ENCODE measurements at places on chromosomes 11 and 22. TPM values are rescaled to one million over a fixed set of nuclear protein-coding genes. Genes with fewer than 3 reads are reported as not detected.

- no peak for DNase-seq
These were observed 23.1 kb downstream of the DDIAS start for GRCh38 chr11:82924522-82925224.

The MMP27 gene
- 0.47 TPM for total RNA-seq

DNA sequence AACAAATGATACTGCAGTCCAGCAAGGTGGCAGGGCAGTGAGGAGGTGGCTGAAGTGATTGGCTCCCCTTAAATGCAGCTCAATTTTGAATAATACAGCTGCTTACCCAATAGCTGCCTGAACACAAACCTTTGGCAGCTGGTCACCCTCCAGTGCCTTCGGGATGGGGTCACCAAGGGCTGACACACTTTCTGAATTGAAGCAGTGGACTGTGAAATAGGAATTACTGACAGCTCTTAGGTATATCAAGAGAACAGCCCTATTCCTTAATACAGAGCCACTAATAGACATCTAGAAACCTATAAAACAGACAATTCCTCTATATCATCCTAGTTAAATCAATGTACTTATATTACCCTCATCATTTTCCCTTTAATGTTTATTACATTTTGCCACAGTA, 474.2 kb upstream of the KIRREL3 start:
- no peak for DNase-seq

DNA sequence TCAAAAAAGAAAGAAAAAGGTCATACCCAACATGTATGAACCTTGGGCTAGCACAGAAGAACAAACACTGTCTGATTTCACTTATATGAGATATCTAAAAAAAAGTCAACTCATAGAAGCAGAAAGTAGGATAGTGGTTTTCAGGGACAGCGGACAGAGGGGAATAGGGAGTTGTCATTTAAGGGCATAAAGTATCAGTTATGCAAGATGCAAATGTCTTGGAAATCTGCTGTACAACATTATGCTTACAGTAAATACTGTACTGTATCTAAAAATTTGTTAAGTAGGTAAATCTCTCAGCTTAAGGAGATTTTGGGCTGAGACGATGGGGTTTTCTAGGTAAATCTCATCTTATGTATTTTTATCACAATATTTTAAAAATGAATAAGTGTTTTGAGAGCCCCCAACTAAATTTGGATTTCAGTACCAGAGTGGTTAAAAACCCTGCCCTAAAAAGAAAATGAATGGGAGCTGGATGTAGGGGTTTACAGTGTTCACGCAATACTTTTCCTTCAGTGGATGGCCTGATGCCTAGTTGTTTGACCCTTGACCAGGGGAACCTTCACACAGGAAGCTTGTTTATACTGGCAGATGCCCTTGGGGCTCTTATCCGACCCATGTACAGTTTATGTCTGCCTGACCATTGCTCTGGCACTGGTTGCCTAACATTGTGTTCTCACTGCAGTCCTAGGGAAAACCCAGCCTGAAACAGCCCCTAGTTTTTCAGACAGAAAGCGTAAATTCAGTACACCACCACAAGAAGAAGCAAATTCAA, 34.8 kb downstream of the SLC22A9 start:
- DNase-seq, result no peak

DNA sequence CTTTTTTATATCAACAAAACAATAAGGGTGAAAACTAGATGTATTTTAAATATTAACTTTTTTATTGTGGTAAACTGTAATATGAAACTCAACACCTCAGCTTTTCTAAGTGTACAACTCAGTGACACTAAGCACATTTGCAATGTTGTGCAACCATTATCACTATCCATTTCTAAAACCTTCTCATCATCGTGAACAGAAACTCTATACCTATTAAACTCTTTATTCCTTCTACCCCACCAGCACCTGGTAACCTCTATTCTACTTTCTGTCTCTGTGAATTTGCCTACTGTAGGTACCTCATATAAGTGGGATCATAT, 9.4 kb downstream of the HORMAD2 start:
- DNase-seq, result no peak

- no peak for DNase-seq
These were observed 3.8 kb downstream of the TOP3B start for GRCh38 chr22:21978564-21979386.

- DNase-seq, result peak; percentile 57
These were observed 1.7 kb downstream of the QSER1 start for GRCh38 chr11:32894149-32894827.

- DNase-seq, result no peak
These were observed 1172.8 kb upstream of the TENM4 start for GRCh38 chr11:80613655-80614054.

The C22orf42 gene
- not detected for total RNA-seq

The MISFA gene
- total RNA-seq, result 1.8 TPM

The CHADL gene
- total RNA-seq, result 2.6 TPM

The MB gene
- 12.8 TPM for total RNA-seq

DNA sequence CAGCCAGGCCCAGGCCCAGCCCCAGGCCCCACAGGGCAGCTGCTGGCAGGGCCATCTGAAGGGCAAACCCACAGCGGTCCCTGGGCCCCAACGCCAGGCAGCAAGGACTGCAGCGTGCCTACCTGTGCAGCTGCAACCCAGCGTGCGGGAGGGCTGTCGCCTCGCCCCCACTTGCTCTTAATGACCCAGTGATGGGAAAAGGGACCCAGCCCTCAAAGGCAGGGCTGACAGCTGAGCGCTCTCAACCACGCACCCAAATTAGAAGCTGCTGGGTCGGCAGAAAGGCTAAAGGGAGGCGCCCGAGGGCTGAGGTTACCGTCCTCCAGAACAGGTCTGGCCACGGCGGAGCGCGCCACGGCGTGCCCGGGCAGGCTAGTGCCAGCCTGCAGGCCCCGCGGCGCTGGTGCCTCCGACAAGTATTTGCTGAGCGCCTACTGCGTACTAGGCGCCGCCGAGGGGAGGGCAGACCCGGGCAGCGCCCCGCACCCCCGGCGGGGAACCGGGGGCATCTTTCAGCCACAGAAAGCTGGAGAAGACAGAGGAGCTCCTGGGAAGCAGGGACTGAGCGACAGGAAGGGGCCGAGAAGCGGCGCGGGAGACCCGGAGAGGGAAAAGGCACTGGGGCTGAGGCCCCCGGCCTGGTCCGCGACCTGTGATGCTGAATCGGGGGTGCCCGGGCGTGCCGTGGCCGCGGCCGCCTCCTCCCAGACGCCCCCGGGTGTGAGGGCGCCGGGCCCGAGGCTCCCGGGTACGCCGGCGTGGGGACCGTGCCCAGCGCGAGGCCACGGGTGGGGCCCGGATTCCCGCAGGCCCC, 773 bp downstream of the HRAS start:
- no peak for DNase-seq

DNA sequence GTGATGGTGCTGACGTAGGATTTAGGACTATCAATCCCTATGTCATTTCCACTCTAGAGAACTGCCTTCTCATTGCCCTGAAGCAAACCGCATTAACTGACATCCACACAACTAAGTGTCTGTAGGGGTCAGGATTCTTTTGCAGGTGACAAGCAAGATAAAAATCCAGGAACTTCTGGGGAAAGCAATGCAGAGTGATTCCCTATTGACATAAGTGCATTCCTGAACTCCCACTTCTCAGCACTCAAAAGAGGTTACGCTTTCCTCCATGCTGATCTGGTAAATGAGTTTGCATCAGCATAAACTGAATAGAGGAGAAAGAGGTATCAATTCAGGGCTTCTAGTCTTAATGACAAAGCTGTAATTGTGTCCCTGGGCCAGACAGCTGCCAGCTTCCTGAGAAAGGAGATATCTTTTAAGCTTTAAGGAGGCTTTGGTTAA, 224.6 kb upstream of the ISX start:
- no peak for DNase-seq

The MMP11 gene
- 4.6 TPM for total RNA-seq

DNA sequence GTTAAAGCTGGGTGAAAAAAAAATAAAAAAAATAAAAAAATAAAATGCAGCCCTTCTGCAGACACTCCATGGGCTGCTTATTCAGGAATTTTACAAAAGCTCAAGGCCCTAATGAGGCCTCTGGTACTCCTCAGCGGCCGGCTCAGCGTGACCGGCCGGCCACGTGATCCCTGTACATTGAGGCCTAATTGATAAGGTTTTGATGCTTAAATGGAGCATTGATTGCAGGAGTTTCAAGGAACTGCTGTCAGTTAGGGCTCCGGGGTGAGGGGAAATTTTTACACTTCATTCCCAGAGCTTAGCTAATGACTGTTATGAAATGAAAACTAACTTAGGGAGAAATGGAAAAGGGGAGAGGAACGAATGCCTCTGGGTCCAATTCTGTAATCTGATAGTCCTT, 368.8 kb upstream of the KIRREL3 start:
- DNase-seq, result no peak

The MYOD1 gene
- total RNA-seq, result not detected

The CRYBB1 gene
- 0.36 TPM for total RNA-seq

The APOA4 gene
- total RNA-seq, result not detected

GRCh38 chr11:113626736-113627135, 79.4 kb downstream of the TMPRSS5 start:
- no peak for DNase-seq

- no peak for DNase-seq
These were observed 255.1 kb upstream of the B3GAT1 start for GRCh38 chr11:134667175-134667500.

GRCh38 chr22:39456522-39457197, at the start of gene MGAT3:
TSS of gene MGAT3 (plus strand) at chr22:39457012. CDS start at chr22:39487348, 30,336 bp downstream.
- DNase-seq, result no peak

DNA sequence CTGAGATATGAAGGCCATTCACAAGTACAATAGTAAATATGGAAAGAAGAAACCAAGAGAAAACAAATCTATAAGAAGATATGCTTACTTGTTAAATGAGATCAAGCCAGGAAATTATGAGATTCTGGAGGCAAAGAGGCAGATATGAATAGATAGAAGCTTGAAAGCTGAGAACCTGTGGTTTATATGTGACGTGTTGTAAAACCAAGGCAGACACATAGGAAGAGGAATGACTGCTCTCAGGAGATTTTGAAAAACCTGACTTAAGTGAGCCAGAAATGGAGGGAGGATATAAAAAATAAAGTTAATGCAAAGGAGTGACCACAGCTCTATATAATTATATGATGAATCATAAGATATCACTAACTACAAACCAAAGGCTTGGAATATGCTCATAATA, 1160.5 kb upstream of the CNTN5 start:
- DNase-seq, result no peak

DNA sequence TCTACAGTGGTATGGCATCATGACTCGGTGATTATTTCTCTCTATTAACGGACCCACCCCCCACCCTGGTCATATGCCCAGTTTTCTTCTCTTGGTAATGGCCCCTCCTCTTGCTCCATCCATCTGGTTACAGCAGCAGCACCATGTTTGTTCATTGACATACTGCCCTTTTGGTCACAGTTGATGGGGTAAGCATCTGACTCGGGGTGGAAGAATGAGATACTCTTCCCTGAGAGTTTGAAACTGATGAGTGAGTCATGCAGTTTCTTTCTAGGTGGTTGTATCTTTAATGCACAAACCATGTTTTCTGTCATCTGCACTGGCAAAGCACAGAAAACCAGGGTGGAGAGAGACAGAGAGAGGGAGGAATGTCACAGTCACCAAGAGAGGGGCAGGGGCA, 126.0 kb downstream of the SYN3 start:
- no peak for DNase-seq

- DNase-seq, result peak; percentile 71
These were observed 32.4 kb upstream of the NAV2 start for GRCh38 chr11:19679952-19680828.

The DDTL gene
- total RNA-seq, result not detected

DNA sequence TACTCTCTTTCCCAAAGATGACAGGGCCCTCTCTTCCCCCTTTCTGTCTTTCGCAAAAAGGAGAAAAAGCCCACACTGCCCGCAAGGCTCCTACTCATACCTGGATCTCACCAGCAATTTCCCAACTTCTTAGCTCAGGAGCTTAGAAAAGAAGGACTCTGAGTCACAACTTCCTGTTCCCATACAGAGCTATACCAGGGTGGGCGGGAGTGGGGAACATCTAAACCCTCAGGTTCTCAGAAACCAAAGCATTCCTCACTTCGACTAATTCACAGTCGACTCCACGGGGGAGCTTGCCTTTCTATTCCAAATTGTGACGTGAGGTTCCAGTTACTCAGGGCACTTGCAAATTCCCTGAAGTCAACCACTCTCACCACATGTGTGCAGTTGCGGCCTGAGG, 61.9 kb downstream of the MTNR1B start:
- no peak for DNase-seq

GRCh38 chr22:36301851-36302250, 48.9 kb downstream of the APOL1 start:
- DNase-seq, result no peak
